ENCODE measurements at places on chromosomes 5 and 9.

- no peak for DNase-seq
Observed at GRCh38 chr5:6376974-6377520, 1.3 kb downstream of the MED10 start.

DNA sequence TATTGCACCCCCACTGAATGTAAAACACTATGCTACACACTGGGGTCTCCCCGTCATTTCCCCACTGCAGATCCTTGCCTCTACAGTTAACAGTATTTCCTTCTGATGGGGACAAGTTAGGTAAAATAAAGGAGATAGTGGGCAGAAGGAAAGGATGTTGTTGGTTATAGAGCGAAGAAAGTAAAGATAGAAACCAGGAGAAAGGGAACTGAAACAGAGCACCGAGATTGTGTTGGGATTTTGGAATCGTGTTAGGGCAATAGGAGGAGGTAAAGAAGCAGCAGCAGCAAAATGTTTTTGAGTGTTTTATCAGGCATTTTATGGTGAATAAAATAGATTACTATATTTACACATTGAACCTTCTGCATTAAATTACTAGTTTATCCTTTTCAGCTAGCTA is 60.0 kb downstream of the PAM start:
- DNase-seq: no peak

- no peak for DNase-seq
Observed at GRCh38 chr9:120791161-120791560, 2.1 kb downstream of the FBXW2 start.

GRCh38 chr9:100083448-100084127 is 15.2 kb downstream of the ERP44 start:
- no peak for DNase-seq

- no peak for DNase-seq
Observed at GRCh38 chr5:159338118-159338517, 7.8 kb upstream of the IL12B start.

GRCh38 chr5:133460172-133460758 is 152.1 kb downstream of the FSTL4 start:
- DNase-seq: no peak

DNA sequence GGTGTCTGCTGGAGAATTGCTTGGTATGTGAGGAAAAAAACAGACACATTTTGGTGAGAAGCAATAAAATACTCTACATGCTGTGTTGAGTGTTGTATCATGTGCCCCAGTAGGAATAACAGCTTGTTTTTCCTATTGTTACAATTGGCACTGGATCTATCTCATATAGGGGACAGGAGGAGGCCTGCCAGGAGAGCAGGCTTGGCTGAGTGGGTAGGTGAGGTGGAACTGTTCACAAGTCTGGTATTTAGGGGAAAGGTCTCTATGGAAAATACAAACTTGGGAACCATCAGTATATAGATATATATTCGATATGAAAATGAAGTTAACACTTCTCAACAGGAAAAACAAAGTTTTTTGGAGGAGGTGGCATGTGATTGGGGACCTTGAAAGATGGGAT is 9.5 kb upstream of the SH3TC2 start:
- DNase-seq: no peak

GRCh38 chr9:16154521-16155078 is 601.8 kb downstream of the CCDC171 start:
- DNase-seq: peak; percentile 23

- DNase-seq: no peak
Observed at GRCh38 chr5:103703617-103704016, 141.0 kb upstream of the NUDT12 start.

GRCh38 chr9:129580211-129580915 is 40.5 kb downstream of the C9orf50 start:
- no peak for DNase-seq

- DNase-seq: no peak
Observed at GRCh38 chr9:5511476-5511875, 1.1 kb downstream of the PDCD1LG2 start.

- DNase-seq: peak; percentile 23
Observed at GRCh38 chr9:111572950-111573604, 26.4 kb downstream of the PTGR1 start.

DNA sequence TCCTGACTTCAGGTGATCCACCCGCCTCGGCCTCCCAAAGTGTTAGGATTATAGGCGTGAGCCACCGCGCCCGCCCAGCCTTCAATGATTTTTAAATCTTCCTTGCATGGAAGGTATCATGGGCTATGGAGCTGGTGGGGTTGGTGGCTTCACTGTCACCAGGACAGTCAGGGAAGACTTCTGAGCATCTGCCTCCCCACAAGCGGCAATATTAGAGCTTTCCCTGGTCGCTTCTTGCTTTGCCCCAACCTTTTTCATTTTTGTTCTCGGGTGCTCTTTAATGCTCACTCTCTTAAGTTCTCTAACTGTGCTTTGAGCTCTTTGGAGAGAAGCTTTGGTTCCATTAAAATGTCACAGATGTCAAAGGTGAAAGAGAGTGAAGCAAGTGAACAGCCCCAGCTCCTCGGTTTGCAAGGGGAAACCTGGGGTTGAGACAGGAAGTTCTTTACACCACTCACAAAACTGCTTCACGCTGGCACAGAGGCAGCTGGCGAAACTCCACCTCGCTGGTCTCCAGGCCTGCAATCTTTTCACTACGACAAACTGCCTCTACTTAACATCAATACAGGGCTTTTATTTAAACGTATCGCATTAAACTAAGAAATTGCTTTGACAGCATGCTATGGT is 142.5 kb upstream of the RETREG1 start:
- DNase-seq: no peak

- no peak for DNase-seq
Observed at GRCh38 chr5:97087138-97087537, 55.3 kb downstream of the LIX1 start.

DNA sequence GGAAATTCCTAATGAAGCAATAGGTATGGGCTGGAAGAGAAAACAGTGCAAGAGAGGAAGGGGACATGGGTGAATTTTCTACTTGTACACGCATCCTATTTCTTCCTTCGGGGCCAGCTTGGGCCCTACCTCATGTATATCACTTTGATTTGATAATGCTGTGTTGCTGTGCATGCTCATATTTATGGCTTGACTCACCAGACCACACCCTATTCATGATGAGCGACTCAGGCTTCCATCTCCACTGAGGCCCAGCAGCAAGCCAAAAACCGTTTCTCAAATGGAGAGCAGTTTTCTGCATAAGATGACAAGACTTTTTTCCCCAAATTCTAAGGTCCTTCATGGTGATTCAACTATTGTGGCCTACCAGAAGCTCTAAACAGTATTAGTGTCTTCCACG is 2039.1 kb upstream of the CDH9 start:
- no peak for DNase-seq

- no peak for DNase-seq
Observed at GRCh38 chr5:167582886-167583285, 708.6 kb upstream of the WWC1 start.

- DNase-seq: peak; percentile 94
Observed at GRCh38 chr5:172188033-172188892, at the start of gene STK10. Gene STK10, minus strand, starts transcription at chr5:172188224. Its CDS starts 182 bp downstream, at chr5:172188042.

GRCh38 chr5:50352382-50352781 is 88.7 kb downstream of the EMB start:
- no peak for DNase-seq

DNA sequence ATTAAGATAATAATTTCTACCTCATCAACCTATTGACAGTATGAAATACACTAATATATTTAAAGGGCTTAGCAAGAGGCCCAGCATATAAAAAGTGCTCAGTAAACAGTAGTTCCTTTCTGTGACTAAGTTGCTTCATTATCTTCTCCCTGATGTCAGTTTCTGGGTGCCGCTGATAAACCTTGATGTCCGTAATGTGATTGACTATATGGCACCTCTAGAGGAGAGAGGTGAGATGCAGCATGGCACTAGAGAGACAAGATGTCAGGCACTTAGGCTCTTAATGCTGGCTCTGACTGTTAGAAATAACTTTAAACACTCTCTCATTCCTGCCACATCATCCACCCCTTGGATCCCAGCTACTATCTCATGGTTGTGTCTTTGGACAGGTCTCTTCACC is 455.9 kb upstream of the KLF4 start:
- no peak for DNase-seq

DNA sequence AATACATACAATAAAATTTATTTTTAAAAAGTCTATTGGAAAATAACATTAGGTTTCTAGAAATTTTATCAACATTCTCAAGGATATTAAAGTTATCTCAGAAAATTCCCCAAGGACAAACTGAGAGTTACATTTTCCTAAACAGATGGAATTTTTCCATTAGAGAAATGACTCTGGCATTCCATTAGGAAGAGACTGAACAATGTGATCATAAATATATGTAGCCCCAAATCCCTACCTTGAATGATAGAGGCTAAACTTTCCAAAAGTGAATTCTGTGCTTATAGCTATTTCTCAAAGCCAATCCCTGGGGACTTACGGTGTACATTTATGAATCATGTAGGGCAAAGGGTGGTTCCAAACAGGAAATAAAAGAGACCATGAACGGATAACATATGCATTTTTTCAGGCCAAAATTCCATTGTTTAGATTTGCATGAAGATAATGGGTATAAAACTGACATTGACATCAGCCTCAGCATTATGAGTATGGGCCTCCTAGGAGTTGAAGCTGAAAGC is 1181.0 kb upstream of the DMAC1 start:
- DNase-seq: no peak

- no peak for DNase-seq
Observed at GRCh38 chr5:151271336-151271735, 18.4 kb downstream of the GM2A start.

DNA sequence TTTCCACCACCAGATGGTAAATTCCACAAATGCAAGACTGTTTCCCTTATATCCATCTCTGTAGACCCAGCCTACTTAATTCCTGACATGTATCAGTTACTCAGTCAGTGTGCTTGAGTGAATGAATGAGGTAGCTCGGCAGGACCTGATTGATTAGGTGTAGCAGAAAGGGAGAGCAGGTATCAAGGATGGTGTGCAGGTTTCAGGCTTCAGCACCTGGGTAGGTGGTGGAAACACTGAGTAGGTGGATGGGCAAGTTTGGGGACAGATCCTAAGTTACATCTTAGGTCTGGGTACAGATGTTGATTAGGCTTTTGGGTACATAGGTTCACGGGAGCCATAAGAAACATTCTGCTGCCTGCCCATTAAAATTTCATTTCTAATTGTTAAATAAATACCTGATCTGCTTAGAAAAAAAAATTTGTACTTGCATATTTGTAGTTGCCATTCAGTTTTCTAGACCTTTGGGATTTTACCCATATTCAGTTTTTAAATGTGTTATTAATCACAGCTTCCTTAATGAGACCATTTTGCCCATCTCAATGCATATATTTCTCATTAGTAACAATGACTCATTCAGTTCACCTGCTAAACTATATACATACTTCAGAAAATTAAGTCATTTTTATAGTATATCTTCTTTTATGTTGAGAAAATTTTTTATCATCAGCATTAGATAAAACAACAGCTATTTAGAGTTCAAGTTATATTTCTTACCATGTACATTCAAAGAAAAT is 111.8 kb downstream of the INIP start:
- no peak for DNase-seq

DNA sequence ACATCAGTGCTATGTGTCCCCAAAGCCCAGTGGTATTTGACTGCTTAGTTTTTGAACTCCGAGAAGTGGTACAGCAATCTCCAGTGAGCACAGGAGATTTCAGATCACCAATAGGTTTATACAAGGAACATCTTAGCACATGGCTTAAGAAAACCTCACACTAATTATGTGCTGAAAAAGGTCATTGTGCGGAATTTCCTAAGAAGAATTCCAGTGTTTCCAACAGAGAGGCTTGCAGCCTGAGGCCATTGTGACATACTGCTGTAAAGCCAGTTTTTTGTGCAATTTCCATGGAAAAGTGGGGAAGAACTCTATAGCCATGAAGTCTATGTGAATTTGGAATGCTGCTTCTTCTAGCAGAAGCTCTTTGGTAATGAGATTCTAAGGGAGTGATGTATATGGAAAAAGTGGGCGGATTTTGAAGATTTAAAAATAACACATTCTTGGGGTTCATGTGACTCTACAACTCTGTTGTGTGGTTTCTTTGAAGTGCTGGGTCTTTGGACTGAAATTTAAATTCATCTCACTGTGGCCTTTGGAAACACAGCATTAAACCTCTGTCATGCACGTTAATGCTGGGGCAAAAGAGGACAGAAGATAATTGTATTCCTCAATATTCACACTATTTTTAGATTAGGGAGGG is 110.5 kb upstream of the CD180 start:
- no peak for DNase-seq

- no peak for DNase-seq
Observed at GRCh38 chr9:125172031-125172755, 17.4 kb downstream of the PPP6C start.

GRCh38 chr9:89889865-89890264 is 285.1 kb downstream of the GADD45G start:
- DNase-seq: no peak

All from Ammon's horn (tissue), 1 donor.